ENCODE measurements at places on chromosomes 3 and 15.

- no peak for DNase-seq
Measured at GRCh38 chr3:153640689-153641665, 479.0 kb downstream of the RAP2B start.

- DNase-seq, result no peak
Measured at GRCh38 chr3:132509096-132509495, 88.0 kb upstream of the ACKR4 start.

- DNase-seq, result no peak
Measured at GRCh38 chr3:52843108-52843865, 8.5 kb upstream of the MUSTN1 start.

GRCh38 chr15:83356501-83357399, 72.3 kb upstream of the BNC1 start:
- DNase-seq, result no peak

DNA sequence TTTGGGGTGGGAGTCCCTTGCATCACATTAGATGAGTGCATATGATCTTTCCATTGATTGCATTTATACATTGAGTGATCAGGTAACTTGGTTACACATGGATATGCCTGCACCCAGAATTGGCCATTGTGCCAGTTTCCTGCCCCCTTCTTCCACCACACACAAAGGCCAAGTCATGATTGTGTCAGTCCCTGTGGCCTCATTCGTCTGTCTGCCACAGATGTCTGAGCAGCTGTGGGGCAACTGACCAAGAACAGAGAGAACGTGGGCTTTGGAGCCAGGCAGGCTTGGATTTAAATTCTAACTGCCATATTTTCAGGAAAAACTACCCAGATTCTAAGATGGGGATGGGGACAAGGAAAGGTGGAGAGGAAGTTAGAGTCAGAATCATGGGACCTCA, 27.0 kb downstream of the CCNL1 start:
- no peak for DNase-seq

GRCh38 chr15:89575146-89575655, at the start of gene TICRR:
Gene TICRR, plus strand, starts transcription at chr15:89575469. Its CDS starts 118 bp downstream, at chr15:89575587.
- DNase-seq, result peak; percentile 99

- no peak for DNase-seq
Measured at GRCh38 chr3:9455596-9456131, 58.2 kb downstream of the SETD5 start.

GRCh38 chr15:51771773-51772172, 20.4 kb downstream of the TMOD2 start:
- no peak for DNase-seq

GRCh38 chr3:133103706-133104105, 65.5 kb downstream of the TMEM108 start:
- DNase-seq, result no peak

DNA sequence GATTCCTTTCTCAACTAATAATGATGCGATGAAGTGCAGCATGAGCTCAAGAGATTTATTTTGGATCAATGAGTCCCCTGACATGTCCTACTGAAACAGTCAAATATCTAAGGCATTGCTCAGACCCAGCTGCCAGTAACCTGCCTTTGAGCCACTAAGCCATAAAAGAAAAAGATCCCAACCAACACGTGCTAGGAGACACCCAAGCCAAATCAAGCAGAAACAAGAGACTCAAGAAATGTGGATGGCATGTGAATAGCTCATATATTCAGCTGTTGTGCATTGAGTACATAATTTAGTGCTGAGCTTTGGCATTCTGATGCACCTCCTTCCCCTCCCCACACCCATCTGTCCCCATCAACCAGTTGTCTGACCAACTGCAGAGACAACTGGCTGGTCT, 29.2 kb downstream of the GJD2 start:
- no peak for DNase-seq

GRCh38 chr3:42572278-42572677, 9.5 kb downstream of the SEC22C start:
- DNase-seq, result peak; percentile 51

- DNase-seq, result no peak
Measured at GRCh38 chr3:181564222-181564621, 147.5 kb upstream of the SOX2 start.

DNA sequence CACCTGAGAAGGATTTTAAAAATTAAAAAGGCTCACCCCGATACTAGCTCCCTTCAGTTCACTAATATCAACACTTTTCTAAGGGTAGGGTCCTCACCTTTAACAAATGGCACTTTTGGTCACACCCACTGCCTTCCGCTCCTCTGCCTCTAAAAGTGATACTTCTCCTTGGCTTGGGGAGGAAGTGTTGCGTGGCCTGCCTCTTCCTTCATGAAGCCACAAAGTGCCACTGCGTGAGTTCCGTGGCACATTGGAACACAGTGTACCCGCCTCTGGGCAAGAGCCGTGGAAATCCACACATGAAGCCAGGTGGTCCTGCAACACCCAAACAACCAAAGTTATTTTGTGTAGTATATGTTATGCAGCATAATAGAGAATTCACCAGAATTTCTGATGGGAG, 3.9 kb downstream of the B4GALT4 start:
- DNase-seq, result no peak

- peak; percentile 26 for DNase-seq
Measured at GRCh38 chr3:17979252-17979651, 236.8 kb upstream of the TBC1D5 start.

- DNase-seq, result no peak
Measured at GRCh38 chr3:146550070-146550615, 5.7 kb upstream of the PLSCR1 start.

DNA sequence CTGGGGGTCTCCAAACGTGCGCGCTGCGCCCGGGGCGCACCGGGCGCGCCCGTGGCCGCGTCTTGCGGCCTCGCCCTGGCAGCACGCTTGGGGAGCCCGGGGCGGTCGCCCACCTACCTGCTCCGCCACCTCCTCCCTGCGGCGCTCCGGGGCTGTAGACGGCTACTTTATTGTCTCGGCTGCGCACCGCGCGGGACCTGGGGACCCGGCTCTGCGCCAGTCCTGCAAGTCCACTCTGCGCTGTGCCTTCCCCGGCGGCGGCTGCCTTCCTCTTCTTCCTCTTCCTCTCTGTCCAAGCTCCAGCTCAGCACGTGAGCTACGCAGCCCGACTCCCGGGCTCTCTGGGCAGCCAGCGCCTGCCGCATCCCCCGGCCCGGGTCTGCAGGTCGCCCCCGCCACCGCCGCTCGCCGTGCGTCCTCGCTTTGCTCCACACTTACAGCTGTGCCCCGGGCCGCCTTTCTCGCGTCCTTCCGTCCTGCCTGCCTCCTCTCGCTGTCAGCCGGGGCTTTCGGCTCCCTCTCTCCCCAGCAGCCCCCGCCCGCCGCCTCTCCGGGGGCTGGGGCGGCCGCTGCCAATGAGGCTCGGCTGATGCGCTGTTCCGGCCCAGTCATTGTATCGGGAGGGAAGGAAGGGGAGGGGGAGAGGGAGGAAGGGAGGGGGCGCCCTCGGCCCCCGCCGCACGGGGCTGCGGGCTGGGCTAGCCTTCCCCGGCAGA, 156.4 kb upstream of the FRMD4B start:
- peak; percentile 13 for DNase-seq

DNA sequence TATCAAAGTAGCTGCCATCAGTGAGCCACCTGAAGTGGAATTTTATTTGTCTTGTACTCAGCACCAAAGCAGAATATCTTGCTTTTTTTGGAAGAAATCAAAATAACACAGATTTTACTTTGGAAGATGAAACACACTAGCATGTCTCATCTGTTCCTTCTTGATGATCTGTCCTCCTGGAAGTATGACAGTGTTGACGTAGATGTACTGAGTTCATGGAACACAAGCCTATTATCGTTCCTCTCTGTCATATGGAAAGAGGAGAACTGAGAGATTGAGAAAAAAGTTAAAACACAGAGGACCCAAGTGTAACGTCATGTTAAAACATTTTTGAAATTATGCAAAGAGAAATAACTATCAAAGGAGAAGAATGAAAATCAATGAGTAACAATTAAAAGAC, 340.2 kb downstream of the ROBO2 start:
- no peak for DNase-seq

DNA sequence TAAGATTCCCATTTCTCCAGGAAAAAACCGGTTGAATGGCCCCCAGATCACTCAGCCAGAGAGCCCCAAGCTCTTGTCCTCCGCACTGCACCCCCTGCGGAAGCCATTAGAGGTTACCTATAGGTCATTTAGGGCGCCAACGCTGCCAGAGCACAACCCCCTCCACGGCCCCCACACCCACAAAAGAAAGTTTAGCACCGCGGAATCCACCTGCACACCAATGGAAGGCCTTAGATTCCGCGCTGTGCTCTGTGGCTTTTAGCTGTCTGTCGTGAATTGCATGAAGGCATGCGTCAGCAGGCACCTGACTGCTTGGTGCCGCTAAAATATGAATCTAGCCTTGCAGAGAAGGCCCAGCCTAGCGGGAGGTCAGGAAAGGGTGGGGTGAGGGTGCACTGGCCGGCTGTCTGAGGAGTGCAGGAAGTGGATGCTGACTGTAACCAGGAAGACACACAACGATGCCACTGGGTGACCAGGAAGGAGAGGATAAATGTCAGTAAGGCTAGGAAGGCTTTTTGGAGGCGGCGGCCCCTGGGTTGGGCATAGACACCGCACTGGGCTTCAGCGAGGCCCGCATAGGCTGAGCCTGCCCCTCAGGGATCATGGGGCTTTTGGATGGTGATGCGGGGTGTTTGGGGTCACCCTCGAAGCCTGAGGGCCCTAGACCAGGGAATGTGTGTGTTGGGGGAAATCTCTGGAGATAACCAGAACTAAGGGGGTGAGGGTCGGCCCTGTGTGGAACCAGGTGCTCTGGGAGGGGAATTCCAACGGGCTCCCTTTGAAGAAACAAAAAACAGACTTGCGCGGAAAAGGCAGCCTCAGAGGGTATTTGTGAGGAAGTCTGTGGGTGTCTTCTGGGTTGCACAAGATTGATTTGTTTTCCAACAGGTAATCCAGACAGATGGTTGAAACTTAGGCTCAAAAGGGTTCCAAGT, 976 bp upstream of the NUP210 start:
- no peak for DNase-seq

GRCh38 chr3:51386159-51386851, 1.2 kb downstream of the MANF start:
- DNase-seq, result no peak

GRCh38 chr3:39917065-39917773, 107.8 kb downstream of the MYRIP start:
- DNase-seq, result no peak

DNA sequence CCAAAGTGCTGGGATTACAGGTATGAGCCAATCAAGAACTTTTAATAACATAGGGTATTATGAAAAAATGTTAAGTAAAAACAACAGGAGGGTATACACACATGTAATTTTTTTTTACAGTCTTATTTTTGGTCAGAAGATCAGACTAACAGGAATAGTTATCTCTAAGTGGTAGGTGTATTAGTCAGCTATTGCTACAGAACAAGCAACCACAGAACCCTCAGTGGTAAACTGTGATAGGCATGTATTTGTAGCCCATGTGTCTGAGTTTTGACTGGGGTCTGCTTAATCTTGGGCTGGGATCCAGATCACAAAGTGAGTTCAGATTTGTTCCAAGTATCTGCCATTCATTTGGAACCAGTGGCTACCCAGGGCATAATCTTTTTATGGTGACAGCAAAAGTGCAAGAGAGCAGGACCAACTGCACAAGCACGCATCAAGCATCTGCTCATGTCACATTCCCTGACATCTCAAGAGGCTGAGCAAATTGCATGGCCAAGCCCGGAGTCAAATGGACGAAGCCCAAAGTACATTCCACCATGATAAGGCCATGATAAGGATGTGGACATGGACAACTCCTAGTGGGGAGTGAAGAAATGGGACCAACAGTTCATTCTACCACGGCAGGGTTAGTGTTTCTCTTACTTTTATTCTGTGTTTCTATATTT, 3.0 kb upstream of the IL5RA start:
- DNase-seq, result no peak

DNA sequence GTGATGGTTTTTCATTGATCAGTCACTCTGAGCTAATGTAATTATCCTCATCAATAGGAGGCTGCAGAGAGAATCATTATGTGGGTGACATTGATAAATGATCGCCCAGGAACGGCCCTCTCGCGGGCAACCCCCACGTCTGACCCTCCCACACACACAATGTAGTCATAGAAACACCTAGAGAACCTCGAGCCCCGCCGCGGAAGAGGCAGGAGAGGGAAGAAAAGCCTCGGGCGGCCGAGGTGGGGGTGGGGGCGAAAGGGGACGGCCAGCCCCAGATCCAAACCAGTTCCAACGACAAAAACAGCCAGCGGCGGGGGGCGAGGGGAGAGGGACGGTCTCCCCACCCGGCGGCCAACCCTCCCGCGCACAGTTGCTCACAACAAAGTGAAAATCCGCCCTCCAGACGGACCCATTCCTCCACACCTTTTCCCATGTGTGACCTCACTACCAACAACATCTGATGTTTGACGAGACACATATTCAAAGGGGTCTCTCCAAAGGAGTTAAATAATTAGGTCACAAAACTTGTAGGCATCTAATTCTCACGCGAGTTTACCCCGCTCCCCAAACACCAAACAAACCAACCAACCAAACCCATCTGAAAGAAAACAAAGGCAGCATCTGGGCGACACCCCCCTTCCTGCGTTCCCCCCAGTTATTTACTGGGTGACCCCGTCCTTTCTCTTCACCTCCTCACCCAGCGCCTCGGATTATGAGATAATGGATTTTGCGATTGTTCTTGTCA, 213.0 kb downstream of the MEIS2 start:
- DNase-seq, result no peak

GRCh38 chr3:190514413-190515153, 698 bp downstream of the IL1RAP start:
- peak; percentile 36 for DNase-seq

- DNase-seq, result peak; percentile 85
Measured at GRCh38 chr3:16048435-16049318, 125.8 kb upstream of the GALNT15 start.

GRCh38 chr3:177579419-177579818, 382.1 kb upstream of the TBL1XR1 start:
- DNase-seq, result no peak

DNA sequence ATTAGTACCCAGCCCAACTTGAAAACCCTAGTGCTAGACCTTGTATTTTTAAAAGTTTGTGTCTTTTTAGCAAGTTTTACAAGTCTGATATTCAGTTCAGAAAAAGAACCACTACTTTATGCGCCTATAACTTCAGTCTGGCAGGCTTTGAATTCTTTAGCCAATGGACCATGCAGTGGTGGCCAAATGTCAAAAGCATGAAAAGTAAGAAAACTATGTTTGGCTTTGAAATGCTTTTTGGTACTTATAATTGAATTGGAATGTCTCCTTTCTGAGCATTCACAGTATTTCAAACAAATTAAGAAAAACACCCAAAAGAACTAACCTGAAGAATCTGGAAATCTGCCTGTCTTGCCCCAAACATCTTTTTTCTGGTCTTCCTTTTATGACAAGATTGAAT, 12.8 kb downstream of the WDR48 start:
- DNase-seq, result no peak

GRCh38 chr3:66823009-66823397, 175.1 kb upstream of the KBTBD8 start:
- no peak for DNase-seq

GRCh38 chr3:152608696-152609594, 226.0 kb upstream of the P2RY1 start:
- DNase-seq, result no peak

- DNase-seq, result no peak
Measured at GRCh38 chr15:64149893-64150578, 1.5 kb upstream of the SNX22 start.
